ENCODE measurements at places on chromosomes 6 and 20.

DNA sequence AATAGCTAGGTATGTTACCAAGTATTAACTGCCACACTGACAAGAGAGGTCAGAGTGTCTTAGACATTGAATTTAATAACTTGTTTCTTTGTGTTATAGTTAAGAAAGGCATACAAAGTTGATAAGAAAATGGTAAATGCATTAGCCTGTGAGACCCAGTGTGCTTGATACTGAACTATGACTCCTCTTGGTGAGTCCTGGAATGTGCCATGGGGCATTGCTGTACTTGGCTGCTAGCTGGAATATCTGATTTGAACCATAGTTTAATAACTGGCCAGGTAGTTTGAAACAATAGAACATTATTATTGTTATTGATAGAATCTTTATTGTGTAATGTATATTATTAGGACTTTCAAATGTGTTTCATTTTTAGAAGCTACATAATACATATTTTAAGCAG, 70.0 kb downstream of the ZFAND3 start:
- DNase-seq, result no peak

- DNase-seq, result no peak
These were observed 70.9 kb downstream of the REV3L start for GRCh38 chr6:111411978-111412566.

GRCh38 chr6:154367839-154368695, 11.5 kb upstream of the IPCEF1 start:
- DNase-seq, result no peak

- DNase-seq, result no peak
These were observed 603.8 kb downstream of the PRKN start for GRCh38 chr6:162123797-162124196.

DNA sequence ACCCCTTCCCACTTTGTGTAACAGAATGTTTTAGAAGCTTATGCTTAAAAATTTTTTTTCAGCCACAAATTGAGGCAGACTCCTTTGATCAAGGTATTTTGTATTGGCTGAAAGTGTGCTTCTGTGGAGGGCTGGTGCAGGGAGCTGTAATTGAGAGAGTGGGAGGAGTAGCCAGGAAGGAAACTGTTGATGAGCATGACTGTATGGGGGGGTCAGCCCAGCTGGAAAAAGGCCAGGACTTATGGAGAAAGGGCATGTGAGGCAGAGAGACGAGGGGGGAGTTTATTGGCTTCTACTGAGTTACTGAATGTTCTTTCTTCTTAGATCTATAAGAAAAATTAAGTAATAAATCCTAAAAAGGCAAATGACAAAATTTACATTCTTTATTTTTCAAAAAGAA, 13.4 kb downstream of the RFPL4B start:
- no peak for DNase-seq

- peak; percentile 36 for DNase-seq
These were observed 85.7 kb downstream of the NFATC2 start for GRCh38 chr20:51456511-51457509.

- no peak for DNase-seq
These were observed 250.7 kb upstream of the SLC35B3 start for GRCh38 chr6:8686077-8686476.

- DNase-seq, result no peak
These were observed 213.9 kb downstream of the ZNF217 start for GRCh38 chr20:53379833-53380120.

GRCh38 chr6:69427882-69428281, 368.9 kb downstream of the LMBRD1 start:
- no peak for DNase-seq

GRCh38 chr6:37801605-37801940, 18.0 kb upstream of the ZFAND3 start:
- DNase-seq, result no peak

DNA sequence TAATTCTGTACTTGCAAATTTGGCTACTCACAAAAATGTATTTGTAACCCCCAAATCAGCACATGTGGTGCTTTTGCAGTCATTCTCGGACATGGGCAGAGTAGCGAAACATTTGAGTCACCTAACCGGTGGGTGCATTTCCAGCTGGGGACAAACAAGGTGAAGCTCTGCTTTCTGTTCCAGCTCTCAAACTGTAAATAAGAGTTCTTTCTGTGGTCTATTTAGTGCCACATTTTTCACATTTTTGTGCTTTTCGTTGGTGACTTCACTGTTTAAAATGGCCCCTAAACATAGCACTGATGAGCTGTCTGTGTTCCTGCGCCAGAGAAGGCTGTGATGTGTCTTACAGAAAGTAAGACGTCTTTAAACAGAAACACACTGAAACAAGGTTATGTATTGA, 244.5 kb downstream of the CDC5L start:
- no peak for DNase-seq

DNA sequence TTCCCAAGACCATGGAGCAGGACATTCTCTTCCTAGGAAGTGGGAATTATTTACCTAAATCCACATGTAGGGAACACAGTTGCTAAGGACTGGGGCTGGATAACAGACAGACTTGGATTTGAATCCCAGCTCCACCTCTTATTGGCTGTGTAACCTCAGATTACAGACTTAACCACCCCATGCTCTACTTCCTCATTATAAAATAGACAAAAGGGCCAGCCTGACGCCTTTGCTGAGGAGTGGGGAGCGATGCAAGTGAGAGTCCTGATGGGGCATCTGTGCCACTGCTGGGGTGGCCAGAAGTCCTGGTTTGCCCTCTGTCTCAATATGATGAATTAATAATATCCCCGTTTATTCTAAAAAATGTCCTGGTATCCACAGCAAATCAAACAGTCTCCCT, 46.8 kb downstream of the SPATA2 start:
- no peak for DNase-seq

GRCh38 chr20:7124120-7124519, 356.6 kb downstream of the BMP2 start:
- no peak for DNase-seq

- DNase-seq, result peak; percentile 64
These were observed 80.3 kb downstream of the ZDHHC14 start for GRCh38 chr6:157461000-157461915.

GRCh38 chr6:49030251-49031020, 432.6 kb downstream of the MMUT start:
- no peak for DNase-seq

DNA sequence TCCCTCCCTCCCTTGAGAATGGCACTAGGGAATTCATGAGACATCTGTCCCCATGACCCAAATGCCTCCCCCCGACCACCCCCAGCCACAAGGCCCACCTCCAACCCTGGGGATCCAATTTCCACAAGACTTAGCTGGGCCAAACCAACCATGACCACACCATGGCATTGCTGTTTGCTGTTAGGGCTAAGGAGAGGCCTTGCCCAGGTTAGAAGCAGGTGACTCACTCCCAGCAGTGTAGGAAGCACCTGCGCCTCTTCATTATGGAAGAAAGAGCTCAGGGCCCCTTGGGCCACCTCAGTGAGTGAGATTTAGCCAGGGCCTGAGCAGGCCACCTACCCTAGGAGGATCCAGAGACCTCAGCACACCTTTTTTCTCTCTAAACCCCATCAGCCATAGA, 337.9 kb downstream of the TAF4 start:
- DNase-seq, result no peak

GRCh38 chr20:64011366-64011779, 24.6 kb upstream of the C20orf204 start:
- no peak for DNase-seq

GRCh38 chr6:107847844-107848802, 24.0 kb upstream of the SCML4 start:
- DNase-seq, result peak; percentile 82

DNA sequence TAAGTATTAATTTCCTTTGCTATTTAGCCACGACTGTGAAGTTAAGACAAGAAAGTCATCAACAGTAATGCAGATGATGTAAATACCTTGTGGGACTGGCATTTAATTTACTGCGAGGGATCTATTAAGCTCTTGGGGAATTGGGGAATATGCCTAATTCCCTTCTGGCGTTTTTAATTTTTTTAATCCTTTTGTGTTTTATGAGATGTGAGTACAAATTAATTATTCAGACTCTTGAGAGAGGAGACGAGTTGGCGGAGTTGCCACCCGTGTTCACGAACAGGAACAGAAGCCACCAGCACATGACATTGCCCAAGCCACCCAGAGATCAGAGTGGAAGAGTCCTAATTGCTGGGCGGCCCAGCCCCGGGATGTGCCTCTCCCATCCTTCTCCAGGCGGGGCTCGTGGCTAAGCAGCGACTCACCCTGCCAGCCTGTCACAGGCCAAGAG, 533 bp upstream of the CRYBG1 start:
- DNase-seq, result no peak

GRCh38 chr6:2019051-2019450, 226.4 kb downstream of the GMDS start:
- DNase-seq, result no peak

DNA sequence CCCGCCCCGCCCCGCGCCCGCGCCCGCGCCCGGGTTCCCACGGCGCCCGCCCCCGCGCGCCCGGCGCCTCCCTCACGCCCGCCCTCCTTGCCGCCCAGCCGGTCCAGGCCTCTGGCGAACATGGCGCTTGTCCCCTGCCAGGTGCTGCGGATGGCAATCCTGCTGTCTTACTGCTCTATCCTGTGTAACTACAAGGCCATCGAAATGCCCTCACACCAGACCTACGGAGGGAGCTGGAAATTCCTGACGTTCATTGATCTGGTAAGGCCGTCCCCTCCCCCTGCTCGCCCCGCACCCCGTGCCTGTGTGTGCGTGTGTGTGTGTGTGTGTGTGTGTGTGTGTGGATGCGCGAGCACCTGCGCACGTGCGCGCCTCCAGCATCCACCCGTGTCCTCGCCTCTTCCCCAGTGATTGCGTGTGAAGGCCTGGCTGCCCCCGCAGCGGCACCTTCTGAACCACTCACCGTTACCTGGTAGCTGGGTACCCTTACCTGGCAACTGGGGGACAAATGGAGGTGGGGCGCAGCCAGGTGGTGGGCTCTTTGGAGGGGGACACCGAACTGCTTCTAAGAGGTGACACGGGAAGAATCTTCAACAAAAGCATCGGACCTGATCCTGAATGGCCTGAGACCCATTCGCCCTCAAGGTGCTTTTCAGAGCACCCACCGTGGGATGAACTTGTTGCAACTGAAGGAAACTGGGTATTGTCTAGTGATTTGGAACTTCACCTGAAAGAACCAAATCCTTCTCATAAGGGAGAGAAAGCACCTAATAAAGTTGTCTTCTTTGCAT, at the start of gene AIG1:
Gene AIG1, plus strand, starts transcription at position 84 of the 791 bp plus-strand sequence. Its CDS starts 37 bp downstream, at position 121.
- DNase-seq, result no peak

- no peak for DNase-seq
These were observed 14.2 kb downstream of the EBF4 start for GRCh38 chr20:2706688-2707352.

- no peak for DNase-seq
These were observed 496.2 kb upstream of the JAG1 start for GRCh38 chr20:11170025-11170424.

DNA sequence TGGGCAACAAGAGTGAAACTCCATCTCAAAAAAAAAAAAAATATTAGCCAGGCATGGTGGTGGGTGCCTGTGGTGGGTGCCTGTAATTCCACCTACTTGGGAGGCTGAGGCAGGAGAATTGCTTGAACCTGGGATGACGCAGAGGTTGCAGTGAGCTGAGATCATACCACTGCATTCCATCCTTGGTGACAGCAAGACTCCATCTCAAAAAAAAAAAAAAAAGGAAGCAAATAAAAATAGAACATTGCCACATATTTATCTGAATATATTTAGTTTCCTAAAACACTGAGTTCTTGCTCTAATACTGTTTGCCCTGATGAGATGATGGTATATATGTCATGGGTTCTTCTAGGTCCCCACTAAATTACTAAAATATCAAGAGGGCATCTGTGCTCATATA, 28.4 kb downstream of the CASP8AP2 start:
- DNase-seq, result no peak

DNA sequence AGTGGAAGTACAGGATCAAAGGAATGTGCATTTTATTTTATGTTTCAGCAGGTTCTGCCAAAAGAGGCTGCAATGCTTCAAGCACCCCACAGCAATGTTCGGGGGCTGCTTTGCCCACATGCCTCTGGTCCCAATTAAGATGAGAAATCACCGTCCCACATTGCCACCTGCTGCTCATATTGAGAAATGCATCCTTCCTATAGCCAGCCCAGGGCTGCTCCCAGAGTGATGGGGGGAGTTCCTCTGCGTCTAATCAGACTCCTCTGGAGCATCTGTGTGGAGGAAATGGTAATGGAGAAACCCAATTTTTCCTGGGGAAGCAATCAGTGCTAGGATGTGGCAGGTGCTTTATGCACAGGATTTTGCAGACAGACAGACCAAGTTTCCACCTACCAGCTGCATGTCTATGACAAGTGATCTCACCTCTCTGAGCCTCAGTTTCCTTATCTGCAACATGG, 33.7 kb downstream of the PTGIS start:
- no peak for DNase-seq

- no peak for DNase-seq
These were observed 24.1 kb upstream of the ROS1 start for GRCh38 chr6:117449549-117450439.

- no peak for DNase-seq
These were observed 15.7 kb downstream of the RTN4IP1 start for GRCh38 chr6:106613590-106613989.

DNA sequence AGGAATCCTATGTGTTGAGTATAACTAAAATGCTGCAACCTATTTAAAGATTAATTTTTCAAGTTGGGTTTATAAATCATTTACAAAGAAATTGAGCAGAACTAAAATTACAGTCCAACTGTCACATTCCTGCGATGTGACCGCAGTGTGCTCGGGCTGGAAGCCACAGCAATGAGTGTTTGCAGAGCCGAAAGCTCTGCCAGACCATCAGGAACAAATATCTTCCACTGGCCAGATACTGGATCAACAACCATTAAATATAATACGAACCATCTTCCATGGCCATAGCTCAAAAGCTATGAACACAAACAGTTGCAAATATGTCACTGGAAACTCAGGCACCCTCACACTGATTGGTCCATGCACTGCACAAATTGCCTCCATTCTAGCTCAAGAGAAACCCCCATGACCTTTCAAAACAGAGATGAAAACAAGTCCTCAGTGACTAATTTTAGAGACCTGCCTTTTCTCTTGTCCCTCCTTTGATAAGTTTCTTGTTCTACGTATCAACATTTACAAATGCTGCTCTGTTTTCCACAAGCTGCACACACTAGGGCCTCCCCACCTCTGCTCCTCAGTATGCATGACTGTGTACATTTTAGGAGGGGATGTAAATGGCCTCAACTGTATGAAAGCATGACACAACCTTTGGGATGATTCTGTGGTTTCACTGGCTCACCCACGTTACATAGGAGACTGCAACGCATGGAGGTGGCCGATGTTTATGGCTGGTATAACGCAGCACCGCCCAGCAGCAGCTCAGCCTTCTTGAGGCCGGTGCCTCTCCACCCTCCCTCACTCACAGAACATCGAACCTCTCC, 171.7 kb downstream of the WDR27 start:
- DNase-seq, result no peak

DNA sequence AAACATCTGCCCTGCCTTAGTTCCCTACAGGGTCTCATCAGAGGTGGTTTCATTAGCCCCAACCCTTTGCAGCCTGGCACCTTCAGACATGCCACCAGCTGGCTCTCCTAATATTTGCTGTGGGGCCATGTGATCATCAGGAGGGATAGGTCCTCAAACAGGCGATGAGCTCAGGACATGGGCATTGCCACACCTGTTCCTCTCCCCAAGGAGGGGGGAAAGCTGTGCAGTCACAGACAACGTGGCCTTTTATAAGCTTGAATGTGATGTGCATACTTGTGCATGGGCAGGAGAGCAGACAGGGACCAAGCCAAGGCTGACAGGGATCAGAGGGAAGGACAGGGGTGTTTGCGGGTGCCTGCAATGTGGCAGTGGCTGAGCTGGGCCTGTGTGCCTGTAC, 78.8 kb upstream of the ZNFX1 start:
- DNase-seq, result no peak

GRCh38 chr20:50286609-50287008, 96.0 kb downstream of the CEBPB start:
- DNase-seq, result no peak

GRCh38 chr6:136592930-136593673, 42.9 kb upstream of the MAP7 start:
- DNase-seq, result no peak
